Activated CD4-positive, alpha-beta T cell treated with anti-CD3 and anti-CD28 coated beads, Interleukin-2, amount 50 U/mL, for 24 hours (primary cell): ENCODE measurements at places on chromosomes 12 and 14.

GRCh38 chr12:108273217-108273616 lies 65.9 kb downstream of the CMKLR1 start:
- no peak for DNase-seq

DNA sequence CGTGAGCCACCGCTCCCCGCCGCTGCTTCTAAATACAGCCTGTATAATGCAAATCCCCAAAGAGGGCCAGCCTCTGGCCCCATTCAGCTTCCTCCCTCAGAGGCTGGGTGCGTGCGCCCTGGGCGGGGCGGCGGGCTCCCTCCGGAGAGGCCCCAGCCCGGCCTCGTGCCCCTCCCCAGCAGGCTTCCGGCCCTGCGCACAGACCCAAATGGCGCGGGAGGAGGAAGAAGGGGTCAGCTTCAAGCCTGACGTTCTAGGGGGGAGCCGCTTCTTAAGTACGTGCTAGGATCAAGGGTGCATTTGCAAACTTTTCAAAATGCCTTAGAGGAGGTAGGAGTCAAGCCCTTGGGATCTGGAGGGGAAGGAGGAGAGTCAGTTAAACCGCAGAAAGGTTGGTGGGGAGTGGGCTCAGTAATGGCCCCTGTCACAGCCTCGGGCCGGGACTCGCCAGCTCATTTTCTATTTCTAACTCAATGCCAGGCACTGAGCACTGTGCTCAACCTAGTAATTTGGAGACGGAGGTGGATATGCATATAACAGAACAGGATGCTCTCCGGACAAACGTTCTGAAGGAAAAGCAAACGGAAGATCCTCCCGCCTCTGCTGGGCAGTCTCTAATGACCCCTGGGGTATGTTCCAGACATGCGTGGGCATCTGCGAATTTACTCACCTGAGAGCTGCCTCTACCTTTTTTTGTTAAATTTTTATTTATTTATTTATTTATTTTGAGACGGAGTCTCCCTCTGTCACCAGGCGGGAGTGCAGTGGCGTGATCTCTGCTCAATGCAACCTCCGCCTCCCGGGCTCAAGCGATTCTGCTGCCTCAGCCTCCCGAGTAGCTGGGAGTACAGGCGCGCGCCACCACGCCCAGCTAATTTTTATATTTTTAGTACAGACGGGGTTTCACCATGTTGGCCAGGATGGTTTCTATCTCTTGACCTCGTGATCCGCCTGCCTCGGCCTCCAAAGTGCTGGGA lies 32.3 kb downstream of the NINJ2 start:
- peak; percentile 21 for DNase-seq

DNA sequence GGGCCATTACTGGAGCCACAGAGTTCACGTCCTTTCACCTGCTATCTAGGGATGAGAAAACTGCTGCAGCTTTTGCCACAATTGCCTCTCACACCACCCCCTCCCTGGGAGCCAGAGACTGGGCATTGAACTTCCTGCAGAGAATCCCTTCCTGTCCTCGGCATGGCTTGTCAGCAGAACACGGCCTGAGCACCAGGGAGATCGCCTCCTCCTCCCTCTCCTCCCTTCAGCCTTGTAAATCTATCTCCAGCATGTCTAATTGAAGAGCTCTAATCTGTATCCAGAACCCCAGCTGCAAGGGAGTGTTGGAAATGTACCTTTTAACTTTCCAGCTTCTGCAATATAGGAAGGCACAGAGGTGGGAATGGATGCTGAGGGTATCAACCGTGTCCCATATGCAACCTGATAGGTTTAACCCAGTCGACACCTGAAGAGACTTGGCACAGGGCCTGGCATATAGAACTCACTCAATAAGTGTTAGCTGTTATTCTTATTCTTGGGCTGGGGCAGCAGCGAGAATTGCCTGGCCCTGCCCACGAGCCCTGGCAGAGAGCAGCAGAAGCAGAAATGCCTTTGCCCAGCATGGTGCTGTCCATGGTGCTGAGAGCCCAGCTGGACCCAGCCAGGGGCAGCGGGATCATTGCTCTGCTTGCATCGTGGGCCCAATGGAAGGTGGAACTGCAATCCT lies 26.8 kb downstream of the TMEM63C start:
- DNase-seq: peak; percentile 7

GRCh38 chr12:109626378-109627115 lies 53.0 kb downstream of the MVK start:
- no peak for DNase-seq

GRCh38 chr12:26808766-26809476 lies 24.1 kb downstream of the ITPR2 start:
- no peak for DNase-seq

GRCh38 chr14:38481952-38482678 lies 226.2 kb upstream of the CLEC14A start:
- no peak for DNase-seq

- no peak for DNase-seq
Observed at GRCh38 chr12:117060929-117061305, 38.3 kb downstream of the TESC start.

DNA sequence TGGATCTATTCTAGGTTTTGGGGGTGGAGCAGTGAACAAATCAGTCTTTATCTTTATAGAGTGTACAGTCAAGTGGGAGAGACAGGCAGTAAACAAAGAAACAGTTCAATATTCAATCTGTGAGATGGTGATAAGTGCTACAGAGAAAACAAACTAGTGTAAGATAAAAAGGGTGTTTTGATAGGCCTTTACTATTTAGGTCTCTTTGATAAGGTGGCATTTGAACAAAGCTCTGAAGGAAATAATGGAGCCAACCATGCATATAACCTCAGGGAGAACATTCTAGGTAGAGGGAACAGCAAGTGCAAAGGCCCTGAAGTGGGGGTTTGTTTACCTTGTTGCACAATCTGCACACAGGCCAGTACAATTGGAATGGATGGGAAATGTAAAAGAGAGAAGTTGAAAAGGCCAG lies 47.3 kb downstream of the PTPN11 start:
- DNase-seq: no peak

DNA sequence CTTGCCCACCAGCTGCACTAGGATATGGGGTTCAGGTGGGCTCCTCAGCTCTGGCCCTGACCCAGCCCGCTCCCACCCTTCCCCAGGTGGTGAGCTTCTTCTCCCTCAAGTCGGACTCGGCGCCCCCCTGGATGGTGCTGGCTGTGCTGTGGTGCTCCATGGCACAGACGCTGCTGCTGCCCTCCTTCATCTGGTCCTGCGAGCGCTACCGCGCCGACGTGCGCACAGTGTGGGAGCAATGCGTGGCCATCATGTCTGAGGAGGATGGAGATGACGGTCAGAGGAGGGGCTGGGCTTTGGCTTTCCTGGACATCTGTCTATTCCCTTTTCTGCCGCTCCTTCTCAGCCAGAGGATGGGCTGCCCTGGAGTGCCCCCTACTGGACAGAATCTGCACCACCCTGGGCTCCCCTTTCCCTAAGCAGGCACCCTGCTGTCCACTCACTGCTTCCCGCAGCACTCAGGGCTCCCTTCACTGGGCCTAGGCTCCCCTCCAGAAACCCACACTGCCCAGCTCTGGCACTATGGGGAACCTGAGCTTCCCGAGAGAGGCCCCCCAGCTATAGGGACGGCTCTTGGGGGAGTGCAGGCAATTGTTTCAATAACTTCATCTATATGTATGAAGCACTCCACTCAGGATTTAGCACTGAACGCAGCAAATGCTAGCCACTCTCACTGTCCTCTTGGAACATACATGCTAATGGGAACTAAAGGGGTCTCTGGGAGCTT lies 2.6 kb upstream of the P3H3 start:
- DNase-seq: peak; percentile 77

- no peak for DNase-seq
Observed at GRCh38 chr12:127774828-127775227, 492.1 kb upstream of the TMEM132C start.

DNA sequence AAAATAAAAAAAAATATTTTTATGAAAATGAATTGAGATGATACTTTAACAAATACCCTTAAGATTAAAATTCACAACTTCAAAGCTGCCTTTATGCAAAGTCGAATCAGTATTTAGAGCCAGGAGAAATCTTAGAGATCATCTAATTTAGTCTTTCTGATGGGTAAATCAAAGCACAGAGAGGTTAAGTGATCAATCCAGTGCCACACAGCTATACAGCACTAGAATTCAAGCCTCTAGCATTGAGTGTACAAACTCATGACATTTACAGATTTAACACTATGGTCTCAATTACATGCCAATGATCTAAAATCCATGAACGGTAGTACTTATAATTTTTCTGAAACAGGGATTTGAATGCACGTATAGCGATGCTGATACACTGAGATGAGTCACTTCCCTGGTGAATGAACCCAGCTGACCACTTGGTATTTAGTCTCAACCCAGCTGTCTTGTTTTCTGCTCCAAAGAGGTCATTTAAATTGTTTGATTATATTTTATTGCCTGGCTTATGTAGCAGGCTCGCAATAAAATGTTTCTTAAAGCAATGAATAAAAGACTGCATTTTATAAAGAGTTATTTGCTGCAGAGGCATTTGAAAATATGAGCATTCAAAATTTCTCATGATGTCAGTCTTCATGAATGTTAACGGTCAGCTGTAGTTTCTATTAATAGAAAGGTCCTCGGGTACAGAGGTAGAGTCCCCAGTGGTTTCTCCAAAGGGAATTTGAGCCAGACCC lies 152.4 kb upstream of the PRICKLE1 start:
- DNase-seq: no peak

DNA sequence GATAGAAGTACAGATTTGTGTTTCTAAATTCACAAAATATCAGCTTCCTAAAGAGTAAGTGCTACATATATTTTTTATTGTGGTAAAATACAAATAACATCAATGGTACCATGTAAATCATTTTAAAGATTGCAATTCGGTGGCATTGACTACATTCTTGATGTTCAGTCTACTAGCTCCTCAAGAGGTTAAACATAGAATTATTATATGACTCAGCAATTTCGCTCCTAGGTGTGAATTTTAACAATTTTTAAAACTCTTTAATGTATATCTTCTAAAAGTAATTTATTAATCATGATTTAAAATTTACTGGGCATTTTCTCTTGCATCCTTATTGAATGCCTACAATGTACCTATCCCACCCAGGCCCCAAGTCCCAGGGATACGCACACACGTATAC lies 29.8 kb upstream of the OAS1 start:
- no peak for DNase-seq

DNA sequence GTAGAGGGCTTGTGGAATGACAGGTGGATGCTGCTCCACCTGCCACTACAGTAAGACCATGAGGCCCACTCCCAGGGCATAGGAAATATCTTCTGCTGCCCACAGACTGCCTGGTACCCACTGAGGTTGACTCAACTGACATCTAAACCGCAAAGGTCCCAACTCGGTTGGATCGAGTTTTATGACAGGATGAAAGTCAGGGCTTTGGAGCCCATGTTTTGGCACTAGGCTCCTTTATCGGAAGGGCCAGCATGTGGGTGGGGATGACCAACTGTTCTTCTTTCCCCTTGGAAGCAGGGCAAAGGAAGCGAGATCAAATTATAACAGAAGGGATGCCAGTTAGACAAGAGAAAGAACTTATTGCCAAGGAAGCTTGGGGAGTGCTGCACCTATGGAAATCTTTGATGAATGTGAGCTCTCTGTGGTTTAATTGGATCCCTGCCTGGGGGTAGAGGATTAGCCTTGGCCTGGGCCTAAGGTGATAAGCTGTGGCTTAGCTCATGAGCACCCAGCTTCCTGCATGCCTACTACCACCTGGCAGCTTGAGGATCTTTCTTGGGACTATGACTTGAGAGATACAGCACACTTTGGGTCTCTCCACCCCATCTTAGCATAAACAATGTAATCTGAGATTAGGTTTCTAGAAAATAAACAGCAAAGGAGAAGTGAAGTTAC lies 121.8 kb downstream of the KCNA5 start:
- DNase-seq: no peak

DNA sequence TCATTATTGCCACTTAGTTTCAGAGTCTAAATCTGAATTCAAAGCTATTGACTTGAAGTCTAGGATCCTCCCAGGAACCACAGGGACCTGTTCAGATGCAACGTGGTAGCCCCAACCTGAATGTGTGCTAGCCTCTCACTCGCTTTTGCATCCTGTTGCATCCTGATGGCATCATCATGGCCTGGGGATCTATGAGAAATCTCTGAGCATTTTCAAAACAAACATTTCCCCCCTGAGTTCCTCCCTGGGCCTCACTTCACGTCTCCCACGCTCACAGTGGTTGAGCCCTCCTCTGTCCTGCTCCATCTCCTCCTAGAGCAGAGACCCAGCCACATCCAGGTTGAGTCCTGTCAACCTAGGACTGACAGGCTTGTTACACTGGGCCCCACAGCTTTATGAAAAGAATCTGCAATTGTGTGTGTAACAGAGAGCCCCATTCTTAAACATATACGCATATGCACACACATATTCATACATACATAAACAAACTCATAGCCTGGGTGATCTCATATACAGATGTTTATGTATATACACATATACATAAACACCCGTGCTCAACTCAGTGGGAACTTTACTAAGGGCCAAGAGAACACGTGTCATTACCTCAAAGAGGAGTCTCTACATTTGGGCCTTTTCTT lies 5.4 kb upstream of the KRT72 start:
- no peak for DNase-seq

DNA sequence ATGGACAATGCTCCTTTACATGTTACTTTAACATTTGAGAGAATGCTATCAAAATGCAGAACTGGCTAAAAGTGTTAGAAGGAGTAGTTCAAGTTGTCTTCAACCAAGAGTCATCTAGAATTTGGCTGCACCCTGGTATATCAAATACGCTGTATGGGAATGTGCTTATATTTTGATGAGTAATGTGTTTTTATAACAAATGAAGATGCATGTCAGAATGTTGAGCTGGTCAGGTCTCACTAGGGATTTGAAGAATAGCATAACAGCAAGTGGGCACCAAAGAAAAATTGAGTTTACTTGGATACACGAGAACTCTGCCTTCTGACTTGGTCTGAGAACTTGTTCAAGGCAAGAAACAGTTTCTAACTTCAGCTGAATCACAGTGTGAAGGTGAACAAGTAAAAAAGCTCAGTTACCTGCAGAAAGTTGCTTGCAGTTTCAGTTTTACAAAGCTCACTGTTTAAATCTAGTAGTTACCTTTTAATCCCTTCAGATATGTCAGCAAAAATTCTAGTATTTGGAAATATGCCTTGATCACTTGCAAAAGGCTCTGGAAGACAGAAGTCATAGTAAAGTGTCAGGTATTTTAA lies 82.3 kb downstream of the PDE3A start:
- no peak for DNase-seq
